ENCODE measurements at places on chromosomes 1 and 21. TPM values are rescaled to one million over a fixed set of nuclear protein-coding genes. Genes with fewer than 3 reads are reported as not detected.

GRCh38 chr1:38173157-38173831 is 126.7 kb upstream of the POU3F1 start:
- H3K27me3 ChIP-seq, result peaks cover 6% of the 10 kb centered on the region
- H3K27ac ChIP-seq, result no peak overlapping the region
- DNase-seq, result no peak
- H3K4me3 ChIP-seq, result no peak overlapping the region
- H3K4me1 ChIP-seq, result no peaks in the 10 kb centered on the region

- H3K36me3 ChIP-seq, result no peaks in the 10 kb centered on the region
- no peaks in the 10 kb centered on the region for H3K4me1 ChIP-seq
- no peak overlapping the region for H3K27ac ChIP-seq
- DNase-seq, result no peak
- no peaks in the 10 kb centered on the region for H3K27me3 ChIP-seq
- H3K4me3 ChIP-seq, result no peak overlapping the region
Measured at GRCh38 chr1:42221952-42222606, 57.5 kb upstream of the GUCA2A start.

DNA sequence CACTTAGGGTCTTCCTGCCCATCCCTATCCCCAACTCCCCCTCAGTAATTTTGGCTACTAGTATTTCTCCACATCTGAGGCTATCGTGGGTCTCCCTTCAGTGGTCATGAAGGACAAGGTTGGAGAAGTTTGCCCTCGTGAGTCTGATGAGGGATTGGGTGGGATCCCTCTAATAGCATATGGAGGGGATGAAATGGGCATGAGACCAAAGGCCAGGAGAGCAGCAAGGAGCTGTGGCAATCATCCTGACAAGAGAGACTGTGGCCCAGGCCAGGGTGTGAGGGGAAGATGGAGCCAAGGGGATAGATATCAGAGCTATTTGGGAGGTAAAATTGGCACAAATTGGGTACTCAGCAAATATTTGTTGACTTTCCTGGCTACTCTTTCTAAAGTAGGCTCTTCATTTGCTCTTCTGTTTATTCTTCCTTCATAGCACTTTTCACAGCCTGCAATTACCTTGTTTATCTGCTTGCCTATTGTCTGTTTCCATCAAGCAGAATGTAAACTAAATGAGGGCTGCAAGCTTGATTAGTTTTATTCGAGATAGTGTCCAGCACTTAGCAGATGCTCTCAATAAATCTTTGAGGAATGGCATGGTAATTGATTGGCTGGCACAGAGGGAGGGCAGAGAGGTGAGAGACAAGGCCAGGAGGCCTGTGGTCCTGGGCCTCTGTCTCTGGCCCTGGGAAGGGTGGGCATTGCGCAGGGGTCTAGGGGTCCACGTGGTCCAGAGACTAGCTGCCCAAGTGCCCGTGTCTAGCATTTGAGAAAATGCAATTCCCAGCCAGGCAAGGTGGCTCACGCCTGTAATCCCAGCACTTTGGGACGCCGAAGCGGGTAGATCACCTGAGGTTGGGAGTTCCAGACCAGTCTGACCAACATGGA is 1.5 kb upstream of the PLK3 start:
- peaks cover 5% of the 10 kb centered on the region for H3K36me3 ChIP-seq
- no peak for DNase-seq
- peak overlapping the region; percentile 52 for H3K27ac ChIP-seq
- no peak overlapping the region for H3K4me3 ChIP-seq

GRCh38 chr1:78043436-78043835 is 2.3 kb upstream of the GIPC2 start:
- no peaks in the 10 kb centered on the region for H3K27me3 ChIP-seq
- no peak overlapping the region for H3K27ac ChIP-seq
- no peaks in the 10 kb centered on the region for H3K36me3 ChIP-seq
- no peak for DNase-seq
- H3K4me1 ChIP-seq, result peaks cover 5% of the 10 kb centered on the region
- H3K4me3 ChIP-seq, result no peak overlapping the region

DNA sequence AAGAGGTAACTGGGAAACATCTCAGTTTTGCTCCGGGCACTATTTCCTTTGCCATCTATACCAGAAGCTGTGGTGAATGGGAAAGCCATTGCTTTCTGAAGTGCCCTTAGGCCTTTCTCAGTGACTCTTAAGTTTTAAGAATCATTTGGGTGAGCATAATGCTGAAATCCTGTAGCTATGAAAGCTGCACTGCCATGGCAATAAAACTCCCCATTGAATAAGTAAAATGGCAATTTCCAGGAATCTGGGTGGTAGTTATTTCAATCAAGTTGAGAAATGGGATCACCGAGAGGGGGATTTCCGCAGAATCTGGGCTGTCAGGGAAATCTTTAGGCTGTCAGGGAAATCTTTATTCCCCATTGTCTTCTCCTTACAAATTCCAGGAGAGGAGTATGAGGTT is 26.8 kb upstream of the MACF1 start:
- H3K4me3 ChIP-seq, result no peak overlapping the region
- DNase-seq, result no peak
- no peak overlapping the region for H3K27ac ChIP-seq

DNA sequence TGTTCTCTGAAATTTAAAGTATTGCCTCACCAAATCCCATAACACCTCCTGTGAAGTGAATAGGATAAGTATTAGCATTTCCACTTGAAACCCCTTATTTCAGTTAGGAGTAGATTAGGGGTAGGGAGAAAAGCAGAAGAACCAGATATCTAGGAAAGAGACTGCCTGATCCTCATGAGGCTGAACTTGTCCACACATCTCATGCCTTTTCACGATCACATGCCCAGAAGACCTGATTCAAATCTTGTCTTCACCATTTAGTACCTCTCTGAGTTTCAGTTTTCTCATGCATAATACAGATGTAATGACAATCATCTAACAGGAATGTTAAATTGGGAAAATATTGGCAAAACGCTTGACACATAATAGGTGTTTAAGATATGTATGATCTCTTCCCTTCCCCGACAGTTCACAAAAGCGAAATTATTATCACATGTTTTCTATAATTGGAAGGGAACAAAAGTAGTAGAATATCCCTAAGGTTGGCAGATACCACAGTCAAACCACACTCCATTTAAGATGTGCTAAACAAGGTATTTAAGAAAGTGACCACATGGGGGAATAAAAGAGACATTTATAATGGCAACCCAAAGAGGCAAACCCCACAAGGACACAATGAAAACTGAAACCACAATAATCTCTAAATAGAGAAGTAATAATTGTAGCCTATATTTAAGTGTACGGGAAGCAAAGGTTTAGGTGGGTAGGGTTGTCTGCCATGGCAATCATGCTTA is 25.2 kb downstream of the GFI1 start:
- no peaks in the 10 kb centered on the region for H3K4me1 ChIP-seq
- no peaks in the 10 kb centered on the region for H3K36me3 ChIP-seq
- DNase-seq, result no peak
- H3K27ac ChIP-seq, result no peak overlapping the region

GRCh38 chr1:168863772-168864171 is 134.8 kb upstream of the DPT start:
- DNase-seq, result no peak
- H3K4me3 ChIP-seq, result no peak overlapping the region
- H3K27ac ChIP-seq, result no peak overlapping the region
- no peaks in the 10 kb centered on the region for H3K36me3 ChIP-seq
- no peaks in the 10 kb centered on the region for H3K27me3 ChIP-seq
- H3K4me1 ChIP-seq, result no peaks in the 10 kb centered on the region

GRCh38 chr1:68459796-68460195 is 10.0 kb upstream of the RPE65 start:
- no peak overlapping the region for H3K27ac ChIP-seq
- no peak overlapping the region for H3K4me3 ChIP-seq
- no peaks in the 10 kb centered on the region for H3K36me3 ChIP-seq
- H3K4me1 ChIP-seq, result no peaks in the 10 kb centered on the region

DNA sequence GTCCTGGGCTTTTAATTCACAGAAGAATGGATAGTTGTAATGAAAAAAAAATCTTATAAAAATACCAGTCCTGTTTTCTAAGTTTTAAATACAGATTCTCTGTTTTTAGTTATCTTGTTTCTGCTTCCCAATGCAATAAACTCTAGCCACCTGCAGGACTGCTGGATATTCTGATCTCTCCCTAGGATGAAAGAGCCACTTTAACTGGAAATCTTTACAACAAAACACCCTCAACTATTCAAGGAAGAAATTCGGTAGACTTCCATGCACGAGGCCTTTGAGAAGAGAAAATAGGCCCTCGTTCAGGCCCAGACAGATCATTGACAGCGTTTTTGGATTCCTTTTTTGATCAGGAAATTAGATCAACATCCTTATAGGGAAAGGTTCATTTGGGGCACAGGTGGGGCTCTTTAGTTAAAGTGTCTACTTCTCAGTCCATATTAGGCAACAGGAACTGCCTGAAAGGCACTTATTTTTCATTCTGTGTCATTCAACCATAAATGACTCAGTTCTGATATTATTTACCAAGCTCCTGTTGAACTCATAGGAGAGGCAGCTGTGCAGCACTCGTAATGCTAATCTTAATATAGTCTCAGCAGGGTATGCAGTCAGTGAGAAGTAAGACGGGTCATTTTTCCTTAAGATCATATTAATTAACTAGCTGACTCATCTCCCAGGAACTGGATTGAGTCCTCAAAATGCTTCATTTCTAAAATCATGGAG is 71.1 kb upstream of the ERRFI1 start:
- DNase-seq, result no peak
- H3K4me1 ChIP-seq, result peaks cover 22% of the 10 kb centered on the region
- no peak overlapping the region for H3K4me3 ChIP-seq
- H3K27me3 ChIP-seq, result no peaks in the 10 kb centered on the region
- peak overlapping the region; percentile 85 for H3K27ac ChIP-seq

The SELENBP1 gene
- total RNA-seq, result 32.4 TPM

The GLRX2 gene
- total RNA-seq, result 5.9 TPM

The RAP1GAP gene
- total RNA-seq, result 5.7 TPM

The SARS1 gene
- 132 TPM for total RNA-seq

The LAX1 gene
- 1.7 TPM for total RNA-seq

The SLC1A7 gene
- total RNA-seq, result not detected

Data from esophagus squamous epithelium (tissue), 5 donors.